ENCODE measurements at places on chromosomes 1 and 21. TPM values are rescaled to one million over a fixed set of nuclear protein-coding genes. Genes with fewer than 3 reads are reported as not detected.

DNA sequence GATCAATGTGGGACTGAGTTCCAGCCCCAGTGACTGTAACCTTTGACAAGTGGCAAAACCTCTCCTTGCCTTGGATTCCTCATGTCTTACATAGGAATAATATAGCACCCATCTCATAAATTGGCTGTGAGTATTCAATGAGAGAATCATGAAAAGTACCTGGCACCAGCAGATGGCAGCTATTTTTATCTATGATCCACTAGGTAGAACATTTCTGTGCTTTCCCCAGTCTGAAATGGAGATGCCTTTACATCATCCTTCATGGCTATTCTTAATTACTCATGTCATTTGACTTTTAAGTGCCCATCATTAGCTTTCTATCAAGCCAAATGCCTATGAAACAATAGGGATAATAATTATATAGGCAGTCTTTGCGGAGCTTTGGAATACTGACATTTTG lies 130.1 kb downstream of the TGFB2 start:
- peak; percentile 26 for DNase-seq

DNA sequence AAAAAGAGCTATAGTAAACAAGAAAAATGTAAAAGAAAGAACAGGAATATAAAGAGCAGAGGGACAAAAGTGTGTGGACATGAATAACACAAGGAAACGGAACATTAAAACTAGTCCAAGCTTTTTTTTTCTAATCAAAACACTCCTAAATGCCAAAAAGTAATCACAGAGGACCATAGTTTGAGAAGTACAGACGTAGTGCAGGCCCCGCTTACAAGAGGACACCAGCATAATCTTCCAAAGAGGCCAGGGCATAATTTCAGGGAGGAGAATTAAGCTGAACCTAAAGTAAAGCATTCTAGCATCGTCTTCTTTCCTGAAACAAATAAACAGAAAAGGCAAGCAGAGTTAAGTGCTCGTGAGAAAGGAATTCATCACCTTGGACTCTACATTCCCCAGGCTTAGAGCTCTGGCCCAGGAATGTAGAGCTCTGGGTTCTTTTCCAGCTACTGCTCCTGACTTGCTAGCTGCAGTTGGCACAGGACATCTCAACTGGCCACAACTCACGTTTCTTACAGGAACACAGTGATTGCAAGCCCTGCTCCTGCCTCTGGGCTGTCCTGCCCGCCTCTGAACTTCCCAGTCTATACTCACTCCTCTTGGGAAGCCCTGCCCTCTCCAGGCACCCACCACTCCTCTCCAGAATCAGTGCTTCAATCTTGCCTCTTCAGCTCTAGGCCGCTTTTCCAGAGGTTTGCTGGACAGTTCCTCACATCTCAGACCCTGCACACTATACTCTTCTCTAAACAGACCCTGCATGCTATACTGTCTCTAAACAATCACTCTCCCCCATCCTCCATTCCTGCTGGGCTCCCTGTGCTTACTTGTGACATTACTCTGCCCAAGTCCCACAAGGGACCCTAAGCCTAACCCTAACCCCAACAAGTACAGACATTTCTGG lies 9.8 kb downstream of the RGS8 start:
- no peak for DNase-seq

GRCh38 chr21:26790296-26790695 lies 54.9 kb downstream of the ADAMTS1 start:
- no peak for DNase-seq

GRCh38 chr21:45119812-45120211 lies 45.4 kb downstream of the ADARB1 start:
- no peak for DNase-seq

The IL6R gene
- total RNA-seq, result 6.1 TPM

The KCNT2 gene
- 0.56 TPM for total RNA-seq

The SMCP gene
- not detected for total RNA-seq

All from IMR-90 (cell line).